ENCODE measurements at places on chromosomes 3 and 15.

DNA sequence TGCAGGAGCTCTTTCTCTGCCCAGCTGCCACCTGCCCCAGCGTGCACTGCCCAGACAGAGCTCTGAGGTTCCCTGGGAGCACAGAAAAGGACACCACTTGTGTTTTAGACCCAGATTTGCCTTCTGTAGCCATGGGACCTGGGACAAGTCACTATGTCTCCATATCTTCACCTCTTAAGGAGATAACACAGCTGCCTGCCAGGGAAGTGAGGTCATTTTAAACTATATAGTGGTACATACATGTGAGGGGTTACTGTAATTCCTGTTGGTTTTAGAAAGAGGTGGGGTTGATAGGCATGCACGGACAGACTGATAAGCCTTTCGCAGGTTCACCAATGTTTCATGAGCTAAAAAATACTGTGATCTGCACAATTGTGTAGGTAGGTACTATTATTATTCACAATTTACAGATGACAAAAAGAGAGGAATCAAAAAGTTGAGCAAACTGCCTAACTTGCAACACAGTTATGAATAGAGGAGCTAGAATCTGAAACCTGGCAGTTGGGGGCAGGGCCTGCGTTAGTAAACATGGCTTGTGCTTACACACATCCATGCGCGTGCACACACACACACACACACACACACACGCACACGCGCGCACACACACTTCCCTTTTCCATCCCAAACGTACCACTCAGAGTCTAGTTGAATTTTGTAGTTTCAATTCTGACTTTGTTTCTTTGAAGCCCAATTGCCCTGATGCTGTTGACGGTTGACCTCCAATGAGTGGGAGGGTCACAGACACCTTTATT is 193.6 kb downstream of the FAM43A start:
- no peak for DNase-seq

DNA sequence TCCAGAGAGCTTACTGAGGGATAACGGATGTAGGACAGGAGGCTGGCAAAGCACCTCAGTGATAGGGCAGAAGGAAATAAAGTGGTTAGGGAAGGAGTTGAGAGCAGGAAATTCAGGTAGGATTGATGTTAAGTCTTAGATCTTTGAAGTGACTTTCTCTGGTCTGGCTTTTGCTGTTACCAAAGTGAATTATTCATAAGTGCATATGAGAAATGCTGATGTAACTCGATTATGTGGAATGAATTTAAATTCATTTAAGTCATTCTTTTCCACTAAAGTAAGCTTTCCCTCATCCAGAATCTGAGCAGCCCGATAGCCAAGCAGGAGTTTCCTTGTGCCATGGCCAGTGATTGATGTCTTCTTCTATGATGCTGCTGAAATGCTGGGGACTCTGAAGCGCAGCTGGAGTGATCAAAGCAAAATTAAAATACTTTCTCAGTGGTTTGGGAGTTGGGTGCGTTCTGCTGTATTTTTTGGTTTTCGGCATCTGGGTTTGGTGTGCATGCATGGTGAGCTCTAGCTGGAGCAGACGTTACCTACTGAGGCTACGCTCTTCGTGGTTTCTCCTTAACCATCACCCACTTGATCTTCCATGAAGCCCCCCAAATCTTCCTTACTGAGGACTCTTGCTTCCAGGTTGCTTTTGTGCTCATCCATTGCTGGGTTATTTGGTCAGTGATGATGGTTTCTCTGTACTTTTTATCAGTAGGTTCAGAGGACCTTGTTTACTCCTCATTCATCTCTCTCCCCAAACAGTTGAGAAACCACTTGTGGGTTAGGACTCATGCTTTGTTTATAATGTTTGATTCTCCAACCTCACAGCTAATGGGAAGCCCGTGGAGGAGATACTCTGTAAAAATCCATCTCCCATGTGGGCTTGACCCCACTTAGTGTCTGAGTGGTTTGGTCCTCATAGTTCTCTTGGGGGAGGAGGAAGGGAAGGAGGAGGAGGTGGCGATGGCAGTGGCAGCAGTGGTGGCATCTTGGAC is 72.5 kb downstream of the IGF1R start:
- no peak for DNase-seq

GRCh38 chr3:127424766-127425504 is 137.1 kb upstream of the PRR20G start:
- no peak for DNase-seq

DNA sequence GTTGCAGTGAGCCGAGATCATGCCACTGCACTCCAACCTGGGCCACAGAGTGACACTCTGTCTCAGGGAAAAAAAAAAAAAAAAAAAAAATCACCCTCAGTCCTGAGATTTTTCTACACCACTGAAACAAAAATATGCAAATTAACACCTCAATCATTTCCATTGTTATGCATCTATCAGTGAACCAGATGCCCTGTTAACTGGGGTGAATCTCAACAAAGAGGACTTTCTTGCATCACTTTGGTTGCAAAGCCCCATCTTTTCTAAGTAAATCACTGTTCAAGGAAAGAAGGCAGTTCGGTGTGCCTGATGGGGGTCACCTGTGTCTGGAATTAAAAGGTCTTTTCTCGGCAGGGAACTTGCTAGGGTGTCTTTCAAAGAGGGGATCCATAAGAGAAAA is 421.6 kb downstream of the EPHB1 start:
- no peak for DNase-seq

DNA sequence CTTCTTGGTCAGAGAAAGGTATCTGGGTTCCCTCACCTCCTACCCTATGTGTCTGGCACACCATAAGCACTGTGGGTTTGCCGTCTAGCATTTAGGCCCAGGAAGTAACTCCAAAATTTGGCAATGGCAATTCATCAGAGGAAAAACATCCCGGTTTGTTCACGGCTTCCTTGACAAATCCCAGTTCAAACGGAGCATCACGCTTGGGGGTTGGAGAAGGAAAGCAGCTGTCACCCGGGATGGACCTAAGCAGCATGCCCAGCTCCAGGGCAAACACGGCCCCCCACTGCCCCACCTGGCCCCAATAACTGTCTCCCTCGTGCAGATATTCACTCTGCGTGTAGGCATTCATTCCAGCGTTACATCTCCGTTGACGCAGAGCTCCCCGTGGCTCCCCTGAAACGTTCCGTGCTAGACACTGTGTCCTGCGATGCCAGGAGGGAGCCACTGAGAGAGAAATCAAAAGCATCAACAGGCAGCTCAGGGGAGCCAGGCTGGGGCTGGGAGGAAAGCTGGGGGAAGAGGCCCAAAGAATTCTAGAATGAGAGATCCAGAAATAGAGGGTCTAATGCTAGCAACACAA is 41.4 kb downstream of the NTRK3 start:
- DNase-seq = peak; percentile 37

GRCh38 chr3:113560831-113561623 is 28.7 kb downstream of the SIDT1 start:
- DNase-seq = no peak

DNA sequence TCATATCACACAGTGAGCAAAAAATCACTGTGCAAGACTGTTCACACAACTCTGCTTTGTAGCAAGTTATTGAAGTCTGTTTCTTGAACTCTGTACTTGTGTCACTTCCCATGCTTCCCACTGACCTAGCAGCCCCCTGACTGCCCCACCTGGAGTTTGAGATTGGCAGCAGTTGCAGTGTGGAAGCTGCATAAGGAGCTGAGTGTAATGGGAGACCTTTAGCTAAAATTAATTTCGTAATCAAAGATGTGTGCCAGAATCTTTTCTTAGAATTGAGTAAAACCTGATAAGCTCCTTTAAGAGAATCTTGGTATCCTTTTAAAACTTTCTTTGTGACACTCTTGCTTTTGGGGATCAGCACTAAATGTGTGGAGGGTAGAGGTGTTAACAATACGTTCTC is 42.8 kb downstream of the NKIRAS1 start:
- DNase-seq = no peak
